ENCODE measurements at places on chromosomes 1 and 21.
A peak's percentile ranks its signal among the peaks of the same experiment; 100 is the strongest.

GRCh38 chr1:15022048-15022447 lies 131.5 kb upstream of the TMEM51 start:
- DNase-seq: no peak

- DNase-seq: no peak
Measured at GRCh38 chr1:244111027-244111426, 59.9 kb downstream of the ZBTB18 start.

DNA sequence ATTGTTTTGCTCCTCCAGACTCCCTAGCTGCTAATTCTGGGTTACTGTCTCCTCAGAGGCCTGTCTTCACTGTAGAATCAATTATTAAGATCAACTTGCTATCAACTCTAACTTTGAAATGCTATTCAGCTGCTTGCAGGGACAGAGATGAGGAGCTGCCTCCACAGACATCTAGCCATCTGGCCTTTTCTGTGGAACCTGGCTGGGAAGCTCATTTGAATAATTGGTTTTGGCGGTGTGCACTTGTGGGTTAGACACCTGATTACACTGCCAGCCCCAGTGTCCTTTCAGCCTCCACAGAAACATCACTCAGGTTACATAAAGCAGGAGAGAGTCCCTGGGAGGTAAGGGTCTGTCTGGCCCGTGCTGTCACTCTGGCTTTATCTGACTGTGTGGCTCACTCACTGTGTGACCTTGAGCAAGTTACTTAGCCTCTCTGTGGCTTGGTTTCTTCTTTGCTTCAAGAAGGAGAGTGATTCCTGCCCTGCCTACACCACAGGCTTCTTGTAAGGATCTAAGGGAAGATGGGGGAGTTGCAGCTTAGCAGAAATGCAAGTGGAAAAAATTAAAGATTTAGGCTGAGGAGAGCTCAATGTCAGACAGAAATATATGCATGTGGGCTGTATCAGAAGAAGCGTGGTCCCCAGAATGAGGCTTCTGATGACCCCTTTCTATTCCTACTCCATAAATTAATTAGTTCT lies 131.6 kb downstream of the BEND5 start:
- DNase-seq: peak; percentile 71

DNA sequence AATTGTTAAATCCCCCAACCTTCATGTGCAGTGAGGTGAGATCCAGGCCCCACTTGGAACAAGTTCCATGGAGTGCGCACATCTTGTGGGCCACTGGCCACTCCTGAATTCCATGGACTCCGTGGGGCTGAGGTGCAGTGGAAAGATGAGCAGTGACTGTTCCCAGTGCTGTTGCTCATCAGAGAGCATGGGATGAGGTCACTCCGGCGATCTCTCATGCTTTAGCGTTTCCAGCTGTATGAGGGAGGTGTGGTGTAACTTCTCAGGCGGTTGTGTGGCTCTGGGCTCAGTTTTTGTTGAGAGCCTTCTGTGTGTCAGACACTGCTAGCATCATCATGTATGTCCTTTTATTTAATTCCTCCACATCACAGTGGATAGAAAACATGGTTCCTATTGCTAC lies 96.2 kb downstream of the GALNT2 start:
- DNase-seq: no peak

DNA sequence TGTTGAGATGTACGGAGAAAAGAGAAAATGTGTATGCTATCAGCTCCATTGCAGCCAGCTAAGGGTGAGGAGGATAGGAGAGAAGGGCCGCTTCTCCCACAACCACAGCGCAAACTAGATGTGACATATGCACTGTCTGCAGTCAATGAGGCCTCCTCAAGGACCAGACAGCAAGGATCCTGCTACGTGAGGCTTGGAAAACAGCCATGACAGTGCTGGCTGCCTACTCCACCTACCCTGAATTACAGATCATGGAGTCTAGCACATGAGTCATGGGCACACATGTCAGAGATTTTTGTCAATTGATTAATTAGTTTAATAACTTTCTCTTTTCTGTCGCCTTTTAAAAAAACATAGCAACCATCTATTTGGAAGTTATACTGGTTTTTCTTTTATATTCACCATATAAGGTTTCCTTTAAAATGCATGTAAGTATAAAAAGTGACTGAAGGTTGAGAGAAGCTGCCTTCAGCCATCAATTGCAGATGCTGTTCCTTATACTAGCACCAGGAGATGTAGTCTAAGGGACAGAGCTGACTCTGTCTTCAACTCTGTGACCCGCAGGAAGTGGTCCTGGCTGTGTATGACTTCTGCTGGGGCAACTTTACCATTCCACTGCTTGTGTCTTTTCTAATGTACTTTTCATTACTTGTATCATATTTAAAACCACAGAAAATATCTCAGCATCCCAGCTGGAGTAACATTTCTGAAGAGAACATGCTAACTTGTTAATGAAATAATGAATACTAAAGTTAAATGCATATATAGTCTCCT lies 3.1 kb downstream of the VPS26C start:
- no peak for DNase-seq

- no peak for DNase-seq
Measured at GRCh38 chr1:155181371-155182051, 7.9 kb downstream of the TRIM46 start.

- peak; percentile 76 for DNase-seq
Measured at GRCh38 chr1:200488375-200489165, 78.7 kb upstream of the ZNF281 start.

DNA sequence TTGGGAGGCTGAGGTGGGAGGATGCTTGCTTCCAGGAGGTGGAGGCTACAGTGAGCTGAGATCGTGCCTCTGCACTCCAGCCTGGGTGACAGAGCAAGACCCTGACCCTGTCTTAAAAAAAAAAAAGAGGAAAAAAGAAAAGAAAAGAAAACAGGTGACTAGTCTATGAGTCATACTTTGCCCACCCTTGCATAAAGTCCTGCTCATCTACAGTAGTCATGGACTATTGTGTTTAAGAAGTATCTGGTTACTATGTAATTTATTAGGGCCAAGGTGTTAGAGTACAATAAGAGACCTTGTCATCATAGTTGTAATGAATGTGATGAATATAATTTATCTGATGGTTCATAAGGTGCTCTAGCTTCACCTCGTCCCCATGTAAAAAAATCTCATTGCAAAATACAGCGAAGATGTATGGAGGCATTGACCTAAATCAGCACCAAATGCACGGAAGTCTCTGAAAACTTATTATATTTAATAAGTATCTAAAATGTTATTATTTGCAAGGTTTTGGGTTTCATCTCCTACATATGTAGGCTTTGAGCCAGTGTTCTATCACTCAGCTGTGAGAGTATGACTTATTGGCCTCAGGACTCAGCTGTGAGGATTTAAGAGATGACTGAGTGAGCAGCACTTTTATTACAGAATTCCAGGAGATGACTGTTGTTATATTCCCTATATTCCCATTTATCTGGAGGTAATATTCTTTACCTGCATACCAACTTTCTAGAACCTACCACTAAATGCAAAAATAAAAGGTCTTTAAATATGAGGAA lies 19.9 kb upstream of the KCNJ6 start:
- DNase-seq: no peak

GRCh38 chr1:45974541-45975269 lies 157.7 kb downstream of the PIK3R3 start:
- peak; percentile 88 for DNase-seq

All from NCI-H1105 treated with DMSO at 0.1 percent for 48 hours (cell line).